ENCODE measurements at places on chromosomes 13 and 19. TPM values are rescaled to one million over a fixed set of nuclear protein-coding genes. Genes with fewer than 3 reads are reported as not detected.

TNFSF11 gene
- total RNA-seq: 0.33 TPM

KIR3DL1 gene
- not detected for total RNA-seq

C1QTNF9 gene
- total RNA-seq: not detected

ZNF420 gene
- 2.9 TPM for total RNA-seq

SPACA7 gene
- not detected for total RNA-seq

CEACAM7 gene
- not detected for total RNA-seq

ZNF560 gene
- total RNA-seq: 0.16 TPM

DENND1C gene
- not detected for total RNA-seq

SPTBN4 gene
- total RNA-seq: 3.5 TPM

GPC6 gene
- total RNA-seq: 92.6 TPM

MCEMP1 gene
- not detected for total RNA-seq

FGF22 gene
- not detected for total RNA-seq

GRK1 gene
- not detected for total RNA-seq

FLT1 gene
- 1.3 TPM for total RNA-seq

MTUS2 gene
- 0.36 TPM for total RNA-seq

DDX49 gene
- 30.8 TPM for total RNA-seq

MBD3L3 gene
- total RNA-seq: not detected

CCDC169 gene
- total RNA-seq: 4.1 TPM

ZNF324B gene
- total RNA-seq: 9.5 TPM

LPAR6 gene
- total RNA-seq: 0.90 TPM

KLF1 gene
- total RNA-seq: not detected

REEP6 gene
- 2.8 TPM for total RNA-seq

PPP1R12C gene
- total RNA-seq: 46.3 TPM

POU2F2 gene
- 0.08 TPM for total RNA-seq

NLRP4 gene
- not detected for total RNA-seq

SRRM5 gene
- total RNA-seq: not detected

CD22 gene
- total RNA-seq: not detected

TDRD12 gene
- 0.36 TPM for total RNA-seq

AP1M2 gene
- total RNA-seq: not detected

DNAJC3 gene
- 64.1 TPM for total RNA-seq

CLDND2 gene
- 0.36 TPM for total RNA-seq

APOC1 gene
- total RNA-seq: 1.7 TPM

ALKBH6 gene
- 15.5 TPM for total RNA-seq

EBI3 gene
- total RNA-seq: 0.33 TPM

PRR36 gene
- 0.09 TPM for total RNA-seq

PROZ gene
- not detected for total RNA-seq

GTF3A gene
- 46.6 TPM for total RNA-seq

CYP4F8 gene
- total RNA-seq: not detected

ZNF724 gene
- total RNA-seq: 15.1 TPM

LRRC4B gene
- total RNA-seq: not detected

C1QTNF9B gene
- not detected for total RNA-seq

KLK14 gene
- total RNA-seq: not detected

GPR18 gene
- not detected for total RNA-seq

KLHL26 gene
- total RNA-seq: 5.2 TPM

ZNF112 gene
- total RNA-seq: 5.8 TPM

SPC24 gene
- 8.9 TPM for total RNA-seq

ZNF90 gene
- total RNA-seq: 1.4 TPM

ZNF792 gene
- total RNA-seq: 3.0 TPM

TMEM143 gene
- total RNA-seq: 2.2 TPM

SMIM44 gene
- total RNA-seq: not detected

FGF9 gene
- total RNA-seq: 0.18 TPM

C19orf67 gene
- total RNA-seq: 0.27 TPM

ZNF563 gene
- 1.6 TPM for total RNA-seq
